NCI-H1048 (cell line): ENCODE measurements at places on chromosomes 2 and 18.

GRCh38 chr2:124662946-124663644 lies 638.0 kb downstream of the CNTNAP5 start:
- DNase-seq, result no peak

- DNase-seq, result no peak
These were observed 49.0 kb downstream of the NCOA1 start for GRCh38 chr2:24540011-24540477.

- no peak for DNase-seq
These were observed 83.0 kb downstream of the ACSL3 start for GRCh38 chr2:222943820-222944219.

DNA sequence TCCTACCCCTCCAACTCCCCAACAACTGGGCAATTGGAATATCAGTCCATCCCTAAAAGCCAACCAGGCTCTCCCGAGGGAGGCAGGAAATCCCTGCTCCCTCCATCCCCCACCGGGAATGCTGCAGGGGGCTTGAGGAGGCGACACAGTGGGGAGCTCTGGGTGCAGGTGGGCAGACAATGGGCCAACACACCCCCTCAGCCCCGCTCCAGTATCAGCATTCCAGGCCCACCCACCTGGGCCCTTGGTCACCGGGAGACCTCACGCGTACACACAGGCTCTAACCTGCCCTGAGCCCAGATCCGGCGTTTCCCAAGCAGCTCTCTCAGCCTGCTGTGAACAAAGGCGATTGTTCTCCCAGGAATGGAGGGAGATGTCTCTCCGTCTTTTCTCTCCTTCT lies 37.6 kb upstream of the FZD7 start:
- no peak for DNase-seq

GRCh38 chr2:230697676-230698075 lies 15.0 kb upstream of the CAB39 start:
- no peak for DNase-seq

- no peak for DNase-seq
These were observed 122.8 kb downstream of the SLC4A10 start for GRCh38 chr2:161746891-161747535.

DNA sequence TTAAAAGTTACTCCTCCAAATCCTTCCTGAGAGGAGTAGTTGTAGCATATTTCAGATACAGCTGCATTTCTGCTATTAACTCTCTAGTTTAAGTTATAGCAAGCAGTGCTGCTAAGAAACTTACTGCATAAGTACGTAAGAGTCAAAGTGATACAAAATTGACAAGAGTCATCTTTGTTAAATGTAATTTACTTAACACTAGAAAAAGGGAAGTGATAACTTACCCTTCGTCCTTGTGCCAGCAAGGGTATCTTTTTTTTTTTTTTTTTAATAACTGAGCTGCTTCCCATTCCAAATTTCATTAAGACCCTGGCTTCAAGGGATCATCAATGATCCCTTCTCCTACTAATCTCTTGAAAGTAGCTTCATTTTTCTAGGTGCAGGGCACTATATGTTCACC lies 493.0 kb downstream of the PLCL1 start:
- no peak for DNase-seq

DNA sequence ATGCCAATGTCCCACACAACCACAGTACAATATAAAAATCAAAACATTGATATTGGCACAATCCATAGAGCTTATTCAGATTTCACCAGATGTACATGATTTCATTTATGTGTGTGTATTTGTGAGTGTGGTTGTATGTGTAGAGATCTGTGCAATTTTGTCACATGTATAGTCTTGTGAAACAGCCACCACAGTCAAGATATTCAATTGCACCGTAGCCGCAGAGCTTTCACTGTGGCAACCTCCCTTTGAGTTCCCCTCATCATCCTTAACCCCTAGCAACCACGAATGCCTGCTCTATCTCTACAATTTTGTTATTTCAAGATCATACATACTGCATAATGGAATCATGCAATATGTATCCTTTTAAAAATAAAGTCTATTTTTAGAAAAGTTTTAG lies 391.3 kb downstream of the SETBP1 start:
- no peak for DNase-seq

GRCh38 chr2:26465266-26465925 lies 12.5 kb downstream of the OTOF start:
- no peak for DNase-seq

- DNase-seq, result peak; percentile 8
These were observed 200.6 kb downstream of the PPP1R1C start for GRCh38 chr2:182186132-182186735.

DNA sequence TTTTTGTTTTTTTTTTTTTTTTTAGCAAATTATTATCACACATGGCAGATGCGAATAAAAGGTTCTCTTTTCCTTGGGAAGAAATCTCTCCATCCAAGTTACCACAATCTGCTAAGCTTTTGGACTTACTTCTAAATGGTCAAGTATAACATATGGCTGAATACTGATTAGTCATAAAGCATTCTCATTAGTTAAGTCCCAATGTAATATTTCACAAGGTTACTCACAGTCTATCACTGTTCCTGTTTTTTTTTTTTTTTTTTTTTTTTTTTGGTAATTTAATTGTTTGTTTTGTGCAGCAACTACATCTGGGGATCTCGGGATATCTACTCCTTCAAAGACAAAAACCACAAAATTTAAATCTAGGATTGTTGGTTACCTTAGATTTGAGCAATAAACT lies 771.7 kb downstream of the CPS1 start:
- no peak for DNase-seq

GRCh38 chr18:51514128-51514527 lies 316.6 kb upstream of the MEX3C start:
- DNase-seq, result no peak

GRCh38 chr18:79353267-79353666 lies 42.5 kb upstream of the NFATC1 start:
- DNase-seq, result no peak

- no peak for DNase-seq
These were observed 99.4 kb downstream of the SLC39A10 start for GRCh38 chr2:195756218-195756942.

- no peak for DNase-seq
These were observed 134.5 kb downstream of the MEIS1 start for GRCh38 chr2:66569321-66569851.

GRCh38 chr18:53952700-53953099 lies 271.8 kb downstream of the MBD2 start:
- DNase-seq, result no peak

DNA sequence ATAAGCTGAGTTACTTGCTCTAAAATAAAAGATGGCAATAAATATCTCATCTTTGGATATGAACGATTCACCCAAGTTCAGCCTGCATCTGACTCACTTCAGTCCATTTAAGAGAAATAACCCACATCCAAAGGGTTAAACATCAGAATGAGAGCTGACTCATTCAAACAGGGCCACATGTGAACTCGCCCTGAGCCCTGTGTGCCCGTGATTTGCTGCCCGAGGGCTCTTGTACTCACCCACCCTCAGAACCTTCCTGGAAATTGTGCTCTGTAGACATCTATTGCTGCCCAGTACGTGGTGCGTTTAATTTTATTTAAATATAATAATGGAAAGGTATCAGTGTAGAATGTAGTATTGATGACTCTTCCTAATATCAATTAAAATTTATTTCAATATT lies 66.9 kb upstream of the RBM44 start:
- no peak for DNase-seq

DNA sequence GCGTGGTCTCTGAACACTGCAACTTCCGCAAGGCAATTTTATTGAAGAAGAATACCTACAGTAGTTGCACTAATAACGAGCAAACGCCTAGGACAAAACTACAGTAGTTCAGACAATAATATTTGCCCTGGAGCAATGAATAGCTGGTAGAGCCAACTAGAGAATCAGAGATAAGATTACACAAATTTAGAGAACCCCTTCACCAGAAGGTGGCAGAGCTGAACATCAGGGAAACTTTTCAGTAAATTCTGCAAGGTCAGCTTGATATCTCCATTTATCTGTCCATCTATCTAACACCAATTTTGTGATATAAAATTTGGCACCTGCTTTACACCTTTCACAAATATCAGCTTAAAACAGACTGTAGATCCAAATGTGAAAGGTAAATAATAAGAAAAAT lies 43.8 kb downstream of the CDH19 start:
- DNase-seq, result peak; percentile 42

GRCh38 chr2:27705851-27706622 lies 42.3 kb downstream of the SLC4A1AP start:
- no peak for DNase-seq

DNA sequence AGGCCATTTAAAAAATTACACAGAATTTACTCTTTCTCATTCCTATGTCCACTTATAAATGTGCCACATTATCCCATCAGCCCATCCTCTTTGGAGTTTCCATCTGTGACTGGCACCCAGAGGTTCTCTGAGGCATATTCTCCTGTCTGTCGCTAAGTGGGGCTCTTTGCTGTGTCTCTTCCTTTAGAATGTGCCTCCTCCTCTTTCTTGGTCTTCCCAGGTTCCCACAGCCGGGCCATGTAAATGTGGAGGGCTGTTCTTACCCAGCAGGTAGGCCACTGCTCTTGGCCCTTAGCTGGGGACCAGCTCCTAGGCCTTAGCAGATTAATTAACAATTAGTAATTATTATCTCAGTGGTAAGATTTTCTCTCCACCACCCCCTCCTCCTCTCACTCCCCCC lies 167.0 kb downstream of the INSIG2 start:
- no peak for DNase-seq
